ENCODE measurements at places on chromosomes 2 and 18.
A peak's percentile ranks its signal among the peaks of the same experiment; 100 is the strongest.

DNA sequence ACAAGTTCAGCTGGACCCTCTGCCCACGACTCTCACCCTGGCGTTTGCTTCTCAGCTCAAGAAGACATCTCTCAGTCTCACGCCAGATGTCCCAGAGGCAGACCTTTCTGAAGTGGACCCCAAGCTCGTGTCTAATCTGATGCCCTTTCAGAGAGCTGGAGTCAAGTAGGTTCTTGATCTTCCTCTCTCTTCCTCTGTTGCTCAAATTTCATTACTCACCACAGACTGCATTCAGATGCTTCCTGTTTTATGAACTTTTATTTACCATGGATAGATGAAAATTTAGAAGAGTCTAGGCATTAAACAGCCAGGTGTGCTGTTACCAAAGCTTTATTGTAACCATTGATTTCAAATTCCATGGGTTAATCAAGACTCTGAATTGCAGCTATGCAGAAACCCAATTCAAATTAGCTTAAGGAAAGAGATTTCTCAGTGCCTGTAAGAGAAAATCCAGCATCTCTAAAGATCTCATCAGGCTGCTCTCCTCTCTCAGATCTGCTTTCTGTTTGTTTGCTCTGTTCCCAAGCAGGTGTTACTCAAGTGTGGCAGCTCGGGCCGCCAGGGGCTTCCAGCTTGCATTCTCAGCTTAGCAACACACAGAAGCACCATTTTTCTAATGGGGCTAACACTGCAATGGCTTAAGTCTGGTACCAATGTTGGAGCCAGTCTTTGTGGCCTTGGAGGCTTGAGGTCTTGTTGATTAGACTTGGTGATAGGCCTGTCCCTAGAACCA lies 16.5 kb downstream of the SMARCAL1 start:
- peak; percentile 35 for DNase-seq

DNA sequence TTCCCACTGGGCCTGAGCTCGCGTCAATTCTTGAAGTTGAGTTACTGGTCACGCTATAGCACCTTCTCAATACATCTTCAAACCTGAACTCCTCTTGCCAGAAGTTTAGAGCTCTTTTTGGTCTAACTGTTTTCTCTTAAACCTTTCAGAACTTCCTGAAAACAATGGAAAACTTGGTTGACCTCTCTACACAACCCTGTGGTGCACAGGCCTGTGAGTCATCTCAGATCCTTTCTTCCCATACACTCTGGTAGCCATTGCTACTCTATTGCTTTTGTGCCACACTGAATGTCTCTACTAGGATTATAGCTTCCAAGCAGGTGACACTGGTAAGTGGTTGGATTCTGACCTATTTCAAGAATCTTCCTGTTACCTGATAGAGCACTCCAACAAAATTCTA lies 321.5 kb upstream of the FSIP2 start:
- DNase-seq = no peak

DNA sequence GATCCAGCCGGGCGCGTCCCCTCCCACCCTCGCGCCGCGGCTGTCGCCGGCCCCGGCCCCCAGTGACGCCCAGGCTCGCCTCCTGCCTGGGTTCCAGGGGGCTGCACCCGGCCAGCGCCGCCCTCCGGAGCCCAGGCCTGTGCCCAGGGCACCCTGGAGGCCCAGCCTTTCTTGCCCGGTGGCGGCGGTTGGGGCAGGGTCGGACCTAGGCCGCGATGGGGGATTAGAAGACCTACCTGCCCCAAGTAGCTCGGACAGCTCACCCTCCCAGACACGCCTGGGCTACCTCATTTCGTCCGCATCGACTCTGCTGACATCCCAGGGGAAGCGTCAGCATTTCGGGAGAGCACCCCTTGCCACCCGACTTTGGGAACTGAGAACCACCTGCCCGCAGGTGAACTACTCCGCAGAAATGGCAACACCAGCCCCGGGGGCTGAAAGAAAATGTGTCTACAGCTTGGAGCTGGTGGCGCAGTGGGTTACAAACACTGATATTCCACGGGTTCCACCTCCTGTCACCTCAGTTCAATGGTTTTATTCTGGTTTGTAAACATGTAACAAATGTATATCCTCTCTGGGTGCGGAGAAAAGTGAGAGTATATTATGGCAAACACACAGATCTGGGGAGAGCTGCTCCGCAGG lies 834 bp upstream of the ARL4C start:
- no peak for DNase-seq

DNA sequence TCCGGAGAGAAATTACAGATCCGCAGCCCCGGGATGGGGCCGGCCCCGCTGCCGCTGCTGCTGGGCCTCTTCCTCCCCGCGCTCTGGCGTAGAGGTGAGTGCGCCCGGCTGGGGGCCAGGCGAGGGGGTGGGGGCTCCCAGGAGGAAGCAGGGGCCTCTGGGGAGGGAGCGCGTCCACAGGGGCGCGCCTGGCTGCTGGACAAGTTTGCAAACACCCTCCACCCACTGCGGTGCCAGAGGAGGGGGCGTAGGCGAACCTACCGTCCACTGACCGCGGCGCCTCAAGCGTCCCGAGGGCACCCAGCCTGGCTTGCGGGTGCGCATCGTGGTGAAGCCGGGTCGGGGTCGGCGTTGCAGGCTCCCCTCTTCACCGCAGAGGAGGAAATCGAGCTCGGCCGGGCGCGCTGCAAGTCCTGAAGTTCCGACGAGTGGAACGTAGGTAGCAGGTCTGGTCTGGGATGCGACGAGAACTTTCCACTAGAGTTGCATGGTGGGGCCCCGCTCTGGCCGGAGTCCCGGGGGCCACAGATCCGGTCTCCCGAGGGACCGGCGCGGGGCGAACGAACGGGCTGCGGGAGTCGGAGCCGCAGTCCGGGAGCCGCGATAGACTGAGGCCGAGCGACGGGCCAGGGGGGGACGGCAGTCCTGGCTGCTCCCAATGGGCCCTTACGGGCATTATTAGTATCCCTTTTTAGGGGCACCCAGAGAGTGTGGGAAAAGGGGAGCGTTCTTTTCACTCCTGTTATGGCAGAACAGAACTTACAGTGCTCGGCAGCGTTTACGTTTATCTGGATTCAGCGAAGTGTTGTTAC lies 502 bp downstream of the MERTK start:
- DNase-seq = no peak

DNA sequence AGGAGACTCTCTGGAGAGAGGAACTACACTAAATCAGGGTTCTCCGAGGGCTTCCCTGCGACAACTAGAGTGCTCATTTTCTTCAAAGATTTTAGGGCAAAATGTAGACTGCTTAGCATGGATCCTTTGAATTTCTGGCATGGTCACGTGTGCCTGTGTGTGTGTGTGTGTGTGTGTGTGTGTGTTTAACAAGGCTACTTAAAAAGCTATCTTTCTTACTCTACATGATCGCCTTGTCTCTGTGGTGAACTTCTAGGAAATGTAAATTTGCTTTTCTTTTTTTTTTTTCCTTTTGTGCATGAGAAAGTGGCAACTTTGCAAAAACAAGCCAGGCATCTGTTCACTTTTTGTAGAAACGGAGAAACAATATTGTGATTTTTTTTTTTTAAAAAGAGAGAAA lies 43.9 kb downstream of the SOX11 start:
- DNase-seq = no peak
